Neural progenitor cell (in vitro differentiated cells): ENCODE measurements at places on chromosomes 6 and 20. TPM values are rescaled to one million over a fixed set of nuclear protein-coding genes. Genes with fewer than 3 reads are reported as not detected.

The SOBP gene
- 11.0 and 12.6 TPM in 2 replicates for total RNA-seq

The TNFRSF6B gene
- 0.25 TPM in 1 of 2 replicates, not detected in the other for total RNA-seq

The OR2J3 gene
- total RNA-seq: 0.04 TPM in 1 of 2 replicates, not detected in the other

DNA sequence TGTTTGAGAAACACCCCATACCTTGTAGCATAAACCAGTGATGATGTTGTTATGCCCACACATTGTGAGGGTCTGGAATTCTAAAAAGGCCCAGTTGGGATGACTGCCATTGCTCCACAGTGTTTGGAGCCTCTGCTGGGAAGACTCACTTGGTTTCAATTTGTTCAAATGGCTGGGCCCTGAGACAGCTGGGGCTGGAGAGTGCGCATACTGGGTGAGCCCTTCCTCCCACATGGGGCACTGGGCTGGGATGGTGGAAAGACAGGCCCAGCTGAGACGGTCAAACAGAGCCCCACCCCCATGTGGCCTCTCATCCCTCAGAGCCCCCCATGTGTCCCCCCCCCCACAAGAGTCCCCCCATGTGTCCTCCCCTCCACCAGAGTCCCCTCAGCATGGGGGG is 20.3 kb upstream of the RNASET2 start:
- no peak for DNase-seq
- H3K27me3 ChIP-seq: no peaks in the 10 kb centered on the region
- H3K4me1 ChIP-seq: no peaks in the 10 kb centered on the region
- H3K27ac ChIP-seq: no peak overlapping the region

DNA sequence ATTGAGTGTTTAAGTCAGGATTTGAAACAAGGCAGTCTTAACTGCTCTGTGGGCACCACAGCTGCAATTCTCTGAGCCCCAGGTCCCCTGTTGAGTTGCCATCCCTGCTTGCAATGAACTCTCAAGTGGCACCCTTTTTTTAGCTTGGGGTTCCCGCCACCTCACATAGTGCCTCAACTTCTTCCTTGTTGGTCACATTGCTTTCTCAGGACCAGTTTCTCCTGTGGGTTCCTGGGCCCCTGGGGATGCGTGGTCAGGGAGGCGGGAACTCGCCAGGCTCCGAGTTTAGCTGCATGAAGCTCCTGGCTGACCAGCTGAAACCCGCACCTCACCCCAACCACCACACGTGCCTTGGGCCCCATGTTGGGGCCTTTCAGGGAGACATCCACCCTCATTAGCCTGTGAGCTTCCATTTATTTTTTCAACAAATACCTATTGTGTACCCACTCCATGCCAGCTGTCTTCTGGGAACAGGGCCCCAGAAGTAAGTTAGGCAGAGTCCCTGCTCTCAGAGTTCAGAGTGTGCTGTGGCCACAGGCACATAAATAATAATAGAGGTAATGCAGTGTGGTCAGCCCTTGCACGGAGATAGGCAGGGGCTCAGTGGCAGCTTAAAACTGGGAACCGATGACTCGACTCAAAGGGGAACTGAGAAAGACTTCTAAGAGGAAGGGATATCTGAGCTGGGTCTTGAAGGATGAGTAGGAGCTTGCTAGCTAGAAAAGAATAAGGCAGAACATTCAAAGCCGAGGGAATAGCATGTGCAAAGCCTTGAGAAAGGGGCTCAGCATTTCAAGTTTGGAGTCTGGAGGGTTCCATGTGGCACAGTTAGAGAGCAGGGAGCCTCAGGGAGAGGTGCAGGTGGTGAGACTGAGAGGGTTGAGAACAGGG is 33.9 kb upstream of the FAM83D start:
- no peak overlapping the region for H3K27ac ChIP-seq
- H3K36me3 ChIP-seq: no peaks in the 10 kb centered on the region
- no peak for DNase-seq
- no peaks in the 10 kb centered on the region for H3K4me1 ChIP-seq
- peaks cover 17% of the 10 kb centered on the region for H3K27me3 ChIP-seq
- no peak overlapping the region for H3K4me3 ChIP-seq
